ENCODE measurements at places on chromosomes 6 and 20.

GRCh38 chr6:18115356-18115755, 7.1 kb downstream of the NHLRC1 start:
- no peak for DNase-seq

GRCh38 chr20:59363101-59363500, 62.7 kb downstream of the EDN3 start:
- DNase-seq = no peak

GRCh38 chr20:58718121-58718563, 25.5 kb downstream of the NPEPL1 start:
- DNase-seq = no peak

- DNase-seq = no peak
These were observed 138.7 kb upstream of the SASH1 start for GRCh38 chr6:148203970-148204369.

Measured in stimulated activated CD4-positive, alpha-beta T cell treated with anti-CD3 and anti-CD28 coated beads, Interleukin-1b, Interleukin-23, amount 100 ng/mL, for 1 hour (primary cell).